H9 (cell line): ENCODE measurements at places on chromosomes 7 and 10.

- no peak overlapping the region for H3K4me3 ChIP-seq
- H3K27ac ChIP-seq = no peak overlapping the region
- no peak for DNase-seq
- no peaks in the 10 kb centered on the region for H3K4me1 ChIP-seq
These were observed 128.5 kb downstream of the ANKRD7 start for GRCh38 chr7:118352867-118353453.

DNA sequence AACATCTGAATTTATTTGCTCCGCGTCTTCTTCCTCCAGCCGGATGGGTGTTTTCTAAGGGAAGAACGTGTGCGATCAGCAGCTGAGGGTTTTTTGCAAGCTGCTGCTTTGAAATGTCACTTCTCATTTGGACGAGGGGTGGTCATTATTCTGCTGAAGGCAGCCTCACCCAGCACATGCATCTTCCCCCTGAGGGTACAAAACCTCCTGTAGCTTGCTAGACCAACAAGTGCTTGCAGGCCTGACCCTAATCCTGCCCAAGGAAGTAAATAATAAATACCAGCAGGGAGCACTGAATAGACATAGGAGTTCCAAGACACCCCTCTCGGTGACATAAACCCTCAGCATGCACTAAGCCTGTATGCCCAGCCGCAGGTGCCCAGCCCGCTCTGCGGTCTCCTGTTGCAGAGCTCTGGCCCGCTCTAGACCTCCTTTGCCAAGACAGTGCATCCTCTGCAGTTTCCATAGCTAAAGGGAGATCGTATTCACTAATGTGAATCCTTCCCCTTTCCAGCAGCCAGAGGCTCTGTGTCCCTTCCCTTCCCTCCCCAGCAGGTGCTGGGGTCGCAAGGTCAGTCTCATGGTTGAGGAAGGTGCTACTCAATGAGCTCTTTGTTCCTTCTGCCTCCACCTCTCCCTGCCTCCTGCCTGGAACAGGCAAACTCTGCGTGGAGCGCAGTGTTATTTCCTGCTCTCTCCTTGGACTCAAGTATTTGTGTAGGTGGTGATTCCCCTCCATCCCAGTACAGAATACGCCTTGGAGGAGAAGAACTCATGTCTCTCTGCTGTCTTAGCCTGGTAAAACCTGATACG, 36.6 kb downstream of the SBDS start:
- no peak overlapping the region for H3K27ac ChIP-seq
- H3K27me3 ChIP-seq = no peaks in the 10 kb centered on the region
- peaks cover 6% of the 10 kb centered on the region; the same call in 1 of the 3 replicates for H3K36me3 ChIP-seq
- no peaks in the 10 kb centered on the region for H3K4me1 ChIP-seq

GRCh38 chr10:85175635-85176034, 847.2 kb downstream of the CCSER2 start:
- no peak overlapping the region for H3K27ac ChIP-seq
- no peaks in the 10 kb centered on the region; the same call in 1 of the 2 replicates for H3K27me3 ChIP-seq
- DNase-seq = peak; percentile 40
- H3K4me1 ChIP-seq = no peaks in the 10 kb centered on the region
- H3K36me3 ChIP-seq = no peaks in the 10 kb centered on the region

DNA sequence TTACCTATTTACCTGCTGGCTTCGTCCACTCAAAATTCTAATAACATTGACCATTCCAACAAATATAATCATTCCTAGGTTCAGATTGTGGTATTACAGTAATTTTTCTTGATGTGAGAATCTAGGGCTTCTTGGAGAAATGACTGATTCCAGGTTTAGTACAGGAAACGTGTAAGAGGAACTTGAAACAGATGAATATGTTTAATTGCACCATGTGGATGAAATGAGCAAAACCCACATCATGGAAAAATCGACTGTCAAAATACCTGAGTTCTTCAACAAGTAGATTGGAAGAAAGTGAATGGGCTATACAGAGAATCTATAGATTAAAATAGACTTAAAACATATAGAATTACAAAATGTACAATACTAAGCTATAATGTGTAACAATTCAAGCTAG, 24.9 kb upstream of the OR9A4 start:
- no peaks in the 10 kb centered on the region for H3K27me3 ChIP-seq
- H3K27ac ChIP-seq = no peak overlapping the region
- DNase-seq = no peak
- H3K4me1 ChIP-seq = no peaks in the 10 kb centered on the region
- no peak overlapping the region for H3K4me3 ChIP-seq

DNA sequence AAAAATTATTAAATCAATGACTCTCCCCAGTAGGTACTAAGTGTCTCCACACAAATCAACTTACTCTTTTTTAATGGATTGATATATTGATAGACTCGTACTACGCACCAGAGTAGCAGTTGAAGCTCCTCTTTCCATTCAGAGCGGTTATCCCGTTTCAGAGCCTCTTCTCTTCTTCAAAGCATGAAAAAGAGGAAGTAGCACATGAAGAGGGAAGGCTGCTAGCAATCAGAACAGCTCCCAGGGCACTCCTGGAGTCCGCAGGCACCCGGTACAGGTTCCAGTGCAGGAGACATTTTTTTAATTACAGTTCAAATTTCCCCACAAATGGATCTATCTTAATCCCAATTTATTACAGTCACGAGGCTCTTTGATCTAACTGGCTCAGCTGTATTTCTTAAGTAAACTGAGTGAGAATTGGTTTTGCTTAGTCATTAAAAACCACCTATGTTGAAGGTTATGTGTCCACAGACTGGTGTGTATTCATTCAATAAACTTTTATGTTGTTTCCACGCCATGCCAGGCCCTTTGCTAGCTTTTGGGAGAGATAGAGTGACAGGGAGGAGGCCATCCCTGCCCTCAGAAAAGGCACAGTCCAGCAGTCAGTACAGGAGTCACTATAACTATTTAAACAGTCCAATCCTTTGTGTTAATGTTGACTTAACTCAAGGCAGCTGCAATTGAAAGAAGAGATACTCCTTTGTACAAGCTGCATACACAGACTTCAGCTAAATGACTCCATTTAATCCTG, 32.1 kb upstream of the CALN1 start:
- no peak for DNase-seq
- no peak overlapping the region for H3K27ac ChIP-seq
- H3K27me3 ChIP-seq = no peaks in the 10 kb centered on the region
- H3K36me3 ChIP-seq = no peaks in the 10 kb centered on the region
- no peak overlapping the region for H3K4me3 ChIP-seq

DNA sequence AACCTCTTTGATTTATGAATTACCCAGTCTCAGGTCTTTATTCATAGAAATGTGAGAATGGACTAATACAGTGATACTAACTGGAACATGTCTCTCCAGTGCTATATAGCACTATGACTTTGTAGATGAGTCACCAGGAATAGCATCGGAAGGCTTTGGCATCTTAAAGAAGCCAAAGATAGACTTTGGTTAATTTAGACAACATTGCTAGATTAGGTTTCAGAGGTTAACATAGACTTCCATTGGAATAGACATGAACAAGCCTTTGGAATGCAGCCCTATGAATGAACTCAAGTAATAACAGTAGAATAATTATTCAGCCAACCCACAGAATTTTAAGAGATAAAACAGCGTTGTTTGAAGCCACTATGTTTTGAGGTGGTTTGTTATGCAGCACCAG, 169.2 kb downstream of the HGF start:
- no peaks in the 10 kb centered on the region for H3K4me1 ChIP-seq
- no peak for DNase-seq
- H3K36me3 ChIP-seq = no peaks in the 10 kb centered on the region
- H3K27ac ChIP-seq = no peak overlapping the region

GRCh38 chr10:2873769-2874168, 193.6 kb upstream of the PFKP start:
- H3K4me1 ChIP-seq = no peaks in the 10 kb centered on the region
- no peak overlapping the region for H3K27ac ChIP-seq
- H3K27me3 ChIP-seq = no peaks in the 10 kb centered on the region
- DNase-seq = no peak
- H3K36me3 ChIP-seq = no peaks in the 10 kb centered on the region
- no peak overlapping the region for H3K4me3 ChIP-seq

GRCh38 chr10:43361547-43362190, 9.8 kb upstream of the FXYD4 start:
- H3K36me3 ChIP-seq = no peaks in the 10 kb centered on the region
- H3K4me3 ChIP-seq = peak overlapping the region; percentile 85
- no peak overlapping the region for H3K27ac ChIP-seq
- no peak for DNase-seq
- no peaks in the 10 kb centered on the region; the same call in 1 of the 2 replicates for H3K27me3 ChIP-seq

DNA sequence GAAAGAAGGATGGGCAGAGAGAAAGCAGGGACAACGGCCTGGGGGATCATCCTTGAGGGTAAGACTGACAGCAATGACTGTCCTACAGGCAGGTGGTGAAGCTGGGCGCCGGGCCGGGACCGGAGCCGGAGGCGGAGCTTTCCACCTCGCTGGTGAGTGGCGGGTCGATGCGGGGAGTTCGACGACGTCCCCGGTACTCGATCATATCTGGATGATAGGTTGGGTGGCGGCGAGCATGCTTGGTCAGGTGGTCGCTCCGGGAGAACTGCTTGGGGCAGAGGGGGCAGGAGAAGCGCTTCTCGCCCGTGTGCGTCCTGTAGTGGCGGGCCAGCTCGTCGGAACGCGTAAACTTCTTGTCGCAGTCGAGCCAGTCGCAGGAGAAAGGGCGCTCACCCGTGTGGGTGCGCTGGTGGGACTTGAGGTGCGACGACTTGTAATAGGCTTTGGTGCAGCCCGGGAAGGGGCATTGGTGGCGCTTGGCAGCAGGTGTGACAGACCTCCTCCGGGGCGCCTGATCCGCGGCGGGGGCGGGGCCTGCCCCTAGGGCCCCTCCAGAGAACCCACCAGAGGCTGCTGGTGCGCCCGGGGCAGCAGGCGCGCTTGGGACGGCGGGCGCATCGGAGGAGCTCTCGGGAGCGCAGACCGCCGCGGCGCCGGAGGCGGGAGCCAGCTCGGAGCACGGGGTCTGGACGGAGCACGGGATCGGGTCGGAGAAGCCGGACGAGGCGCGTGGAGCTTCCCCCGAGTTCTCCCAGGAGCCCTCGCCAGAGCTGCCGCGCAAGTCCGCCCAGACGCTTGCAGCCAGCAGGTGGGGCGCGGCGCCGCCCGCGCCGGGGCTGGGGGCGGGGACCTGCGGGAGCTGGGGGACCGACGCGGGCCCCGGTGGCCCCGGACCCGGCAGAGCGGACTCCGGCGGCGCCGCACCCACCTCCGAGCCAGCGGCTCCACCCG, 752 bp downstream of the KLF14 start:
- H3K27ac ChIP-seq = no peak overlapping the region
- no peaks in the 10 kb centered on the region for H3K36me3 ChIP-seq
- peak overlapping the region; percentile 86 for H3K4me3 ChIP-seq
- no peaks in the 10 kb centered on the region for H3K4me1 ChIP-seq
- H3K27me3 ChIP-seq = peaks cover 26% of the 10 kb centered on the region; the same call in 1 of the 2 replicates

- H3K36me3 ChIP-seq = no peaks in the 10 kb centered on the region
- H3K27ac ChIP-seq = no peak overlapping the region
- peaks cover 2% of the 10 kb centered on the region; the same call in 1 of the 2 replicates for H3K4me1 ChIP-seq
- DNase-seq = no peak
These were observed 164.1 kb downstream of the PTEN start for GRCh38 chr10:88027570-88027969.

GRCh38 chr7:146129296-146129695, 12.7 kb downstream of the CNTNAP2 start:
- no peak overlapping the region for H3K27ac ChIP-seq
- no peaks in the 10 kb centered on the region for H3K27me3 ChIP-seq
- DNase-seq = no peak
- no peak overlapping the region for H3K4me3 ChIP-seq

DNA sequence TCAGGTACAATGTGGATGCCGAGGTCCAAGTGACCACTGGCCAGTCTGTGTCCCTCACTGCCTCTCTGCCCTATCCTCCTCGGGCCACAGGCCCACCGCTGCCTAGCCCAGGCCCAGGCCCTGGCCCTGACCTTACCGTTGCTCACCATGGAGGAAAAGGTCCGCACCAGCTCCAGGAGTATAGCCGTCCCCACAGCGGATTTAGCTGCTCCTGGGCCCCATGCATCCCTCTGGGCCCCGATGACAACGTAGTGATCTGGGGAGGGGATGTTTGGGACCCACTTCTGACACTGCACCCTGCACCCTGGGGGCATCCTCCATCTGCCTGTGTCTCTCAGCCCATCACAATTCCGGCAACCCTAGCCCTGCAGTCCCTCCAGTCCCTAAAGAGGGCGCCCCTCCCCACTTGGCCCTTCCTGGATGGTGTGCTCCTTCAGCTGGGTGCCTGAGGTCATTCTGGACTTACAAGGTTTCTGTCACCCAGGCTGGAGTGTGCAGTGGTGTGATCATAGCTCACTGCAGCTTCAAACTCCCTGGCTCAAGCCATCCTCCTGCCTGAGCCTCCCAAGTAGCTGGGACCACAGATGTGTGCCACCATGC, 12.1 kb downstream of the TFR2 start:
- H3K36me3 ChIP-seq = peaks cover 4% of the 10 kb centered on the region; the same call in 1 of the 3 replicates
- no peak overlapping the region for H3K27ac ChIP-seq
- DNase-seq = peak; percentile 85
- H3K27me3 ChIP-seq = peaks cover 3% of the 10 kb centered on the region; the same call in 1 of the 2 replicates
- H3K4me3 ChIP-seq = peak overlapping the region; percentile 17; the same call in 1 of the 3 replicates

GRCh38 chr7:107668296-107668695, 7.7 kb downstream of the SLC26A4 start:
- no peaks in the 10 kb centered on the region for H3K4me1 ChIP-seq
- peaks cover 2% of the 10 kb centered on the region; the same call in 1 of the 2 replicates for H3K27me3 ChIP-seq
- DNase-seq = no peak
- no peak overlapping the region for H3K4me3 ChIP-seq

- H3K36me3 ChIP-seq = peaks cover 2% of the 10 kb centered on the region; the same call in 1 of the 3 replicates
- H3K27me3 ChIP-seq = no peaks in the 10 kb centered on the region
- H3K4me3 ChIP-seq = no peak overlapping the region
- DNase-seq = no peak
These were observed 54.2 kb upstream of the TARP start for GRCh38 chr7:38327637-38328036.

GRCh38 chr7:43155636-43156035, 43.2 kb downstream of the HECW1 start:
- no peak overlapping the region for H3K4me3 ChIP-seq
- peaks cover 4% of the 10 kb centered on the region; the same call in 1 of the 2 replicates for H3K36me3 ChIP-seq
- H3K4me1 ChIP-seq = no peaks in the 10 kb centered on the region; the same call in 1 of the 2 replicates
- H3K27me3 ChIP-seq = no peaks in the 10 kb centered on the region

DNA sequence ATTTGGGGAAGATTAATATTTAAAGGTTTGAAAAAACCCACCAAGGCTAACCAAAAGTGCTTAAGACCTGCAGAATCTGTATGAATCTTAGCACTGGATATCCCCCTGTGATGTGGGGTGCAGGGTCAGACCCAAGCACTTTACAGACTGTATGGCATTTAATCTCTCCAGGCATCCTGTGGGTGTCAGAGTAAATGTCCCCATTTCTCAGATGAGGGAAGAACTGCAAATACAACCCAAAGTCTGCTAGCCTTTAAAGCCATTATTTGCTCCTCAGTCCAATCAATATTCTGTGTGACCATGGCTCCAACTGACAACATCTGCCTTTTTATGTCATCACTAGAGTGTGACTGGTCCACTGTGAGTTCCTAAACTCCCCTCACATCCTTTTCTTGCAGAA, 10.0 kb upstream of the MBL2 start:
- DNase-seq = no peak
- no peak overlapping the region for H3K27ac ChIP-seq
- H3K36me3 ChIP-seq = no peaks in the 10 kb centered on the region
- no peaks in the 10 kb centered on the region for H3K4me1 ChIP-seq
- H3K4me3 ChIP-seq = no peak overlapping the region
- no peaks in the 10 kb centered on the region for H3K27me3 ChIP-seq
